ENCODE measurements at places on chromosomes 12 and 14. TPM values are rescaled to one million over a fixed set of nuclear protein-coding genes. Genes with fewer than 3 reads are reported as not detected.
A peak's percentile ranks its signal among the peaks of the same experiment; 100 is the strongest.

NACA gene
- total RNA-seq: 803 TPM

KRT3 gene
- not detected for total RNA-seq

KRT6A gene
- not detected for total RNA-seq

CHPT1 gene
- 20.8 TPM for total RNA-seq

DIO2 gene
- total RNA-seq: not detected

CLEC6A gene
- not detected for total RNA-seq

FSCB gene
- total RNA-seq: not detected

KLHDC1 gene
- 1.1 TPM for total RNA-seq

DNA sequence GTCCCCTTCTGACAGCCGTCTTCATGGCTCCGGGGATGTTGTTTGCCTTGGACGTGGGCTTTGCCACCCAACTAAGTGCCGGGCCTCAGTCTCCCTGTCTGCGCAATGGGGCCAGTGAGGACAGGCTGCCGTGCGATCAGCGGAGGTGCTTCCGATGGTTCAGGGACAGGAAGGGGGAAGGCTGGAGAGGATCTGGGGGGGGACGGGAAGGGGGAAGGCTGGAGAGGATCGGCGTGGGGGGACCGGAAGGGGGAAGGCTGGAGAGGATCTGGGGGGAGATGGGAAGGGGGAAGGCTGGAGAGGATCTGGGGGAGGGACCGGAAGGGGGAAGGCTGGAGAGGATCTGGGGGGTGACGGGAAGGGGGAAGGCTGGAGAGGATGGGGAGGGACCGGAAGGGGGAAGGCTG lies 3.4 kb downstream of the MMP17 start:
- DNase-seq: no peak

DNA sequence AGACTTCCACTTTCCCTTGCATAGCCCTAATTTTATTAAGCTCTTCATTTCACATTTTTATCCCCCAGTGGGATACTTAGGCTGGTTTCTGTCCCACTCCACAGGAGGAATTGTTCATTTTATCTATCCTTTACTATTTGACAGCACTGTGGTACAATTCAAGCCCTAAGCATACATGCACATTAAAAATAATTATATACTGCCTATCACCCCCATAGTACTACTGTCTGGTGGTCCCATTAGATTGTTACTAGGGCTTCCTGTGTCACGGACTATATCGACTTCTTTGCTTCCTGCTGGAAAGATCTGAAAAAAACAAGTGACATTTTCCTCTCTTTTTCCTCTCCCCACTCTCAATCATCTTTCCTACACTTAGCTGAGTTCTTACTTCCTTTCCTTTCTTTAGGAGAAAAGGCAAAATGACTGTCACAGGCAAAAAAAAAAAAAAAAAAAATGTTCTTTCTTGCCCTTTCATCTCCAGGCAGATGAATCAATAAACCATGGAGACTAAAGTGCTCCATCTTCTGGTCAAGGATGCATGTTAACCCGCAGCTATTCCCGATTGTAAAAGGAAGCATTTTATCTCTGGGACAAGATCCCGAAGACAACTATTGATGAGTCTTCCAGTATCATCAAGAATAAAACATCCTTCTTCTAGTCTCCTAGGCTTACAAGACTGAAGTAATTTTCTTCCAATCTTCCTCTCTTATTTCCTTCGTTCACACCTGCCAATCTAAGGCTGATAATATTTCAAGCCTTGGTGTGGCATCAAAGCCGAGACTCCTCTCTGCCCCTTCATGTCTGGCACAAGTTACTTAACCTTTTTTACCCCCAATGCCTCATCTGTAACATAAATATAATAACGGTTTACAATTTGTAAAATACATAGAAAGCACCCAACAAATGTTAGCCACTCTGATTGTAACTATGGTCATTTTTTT lies 94.4 kb upstream of the PLEKHG7 start:
- no peak for DNase-seq

DNA sequence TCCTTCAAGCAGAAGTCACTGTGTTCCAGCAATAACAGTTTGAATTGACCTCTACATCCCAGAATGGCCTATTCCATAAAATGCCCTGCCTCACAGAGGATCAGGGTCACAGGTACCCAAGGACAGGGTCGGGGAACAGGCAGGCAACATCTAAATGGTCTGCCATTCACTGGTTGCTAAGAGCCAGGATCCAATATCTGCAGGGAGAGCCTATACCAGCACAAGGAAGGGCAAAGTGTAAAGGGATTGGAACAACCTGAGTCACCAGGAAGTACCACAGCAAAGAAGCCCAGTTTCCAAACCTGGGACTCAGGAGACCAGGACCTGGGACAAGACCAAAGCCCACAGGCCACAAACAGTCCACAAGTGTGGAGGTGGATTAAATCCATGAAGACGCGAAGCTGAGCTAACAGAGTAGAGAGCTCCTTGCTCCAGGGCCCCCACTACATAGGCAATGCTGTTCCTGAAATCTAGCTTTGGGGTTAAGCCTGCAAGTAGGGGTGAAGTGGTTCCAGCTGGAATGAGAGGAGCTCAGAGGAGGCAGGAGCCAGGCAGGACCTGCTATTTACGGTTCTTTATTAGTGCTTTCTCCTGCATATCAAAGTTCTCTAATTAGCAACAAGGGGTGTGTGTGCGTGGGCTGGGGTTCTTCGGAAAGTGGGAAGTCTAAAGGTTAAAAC lies 274.3 kb downstream of the BCL11B start:
- DNase-seq: peak; percentile 22

GRCh38 chr14:53881161-53881871 lies 75.3 kb downstream of the BMP4 start:
- DNase-seq: no peak

GRCh38 chr14:20802341-20803084 lies at the start of gene RNASE1:
Gene RNASE1, minus strand, starts transcription at chr14:20802844. Its CDS starts 776 bp downstream, at chr14:20802068.
- DNase-seq: no peak

- DNase-seq: no peak
Measured at GRCh38 chr12:25970082-25970481, 11.6 kb downstream of the RASSF8 start.

DNA sequence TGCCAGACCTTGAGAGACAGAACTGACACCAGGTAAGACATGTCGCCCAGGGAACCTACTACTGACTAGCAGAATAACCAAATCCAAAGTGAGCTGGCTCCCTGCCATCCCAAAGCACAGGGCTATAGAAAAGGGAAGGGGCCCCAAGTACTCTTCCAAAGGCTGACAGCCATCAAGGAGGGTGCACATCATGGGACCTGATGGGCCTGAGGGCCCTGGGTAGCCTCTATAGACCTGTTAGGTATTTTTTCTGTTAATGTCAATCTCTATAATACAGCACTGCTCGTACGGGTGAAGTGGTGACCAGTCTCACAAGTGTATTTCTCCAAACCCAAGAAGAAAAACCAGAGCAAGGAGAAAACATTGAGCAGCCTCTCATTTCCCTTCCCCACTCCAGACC lies 171.6 kb downstream of the ITPR2 start:
- no peak for DNase-seq

- DNase-seq: no peak
Measured at GRCh38 chr12:39125566-39125965, 220.2 kb upstream of the CPNE8 start.

- no peak for DNase-seq
Measured at GRCh38 chr14:99972748-99973466, 92.3 kb upstream of the EVL start.

- no peak for DNase-seq
Measured at GRCh38 chr12:45969084-45969483, 21.3 kb downstream of the SCAF11 start.

DNA sequence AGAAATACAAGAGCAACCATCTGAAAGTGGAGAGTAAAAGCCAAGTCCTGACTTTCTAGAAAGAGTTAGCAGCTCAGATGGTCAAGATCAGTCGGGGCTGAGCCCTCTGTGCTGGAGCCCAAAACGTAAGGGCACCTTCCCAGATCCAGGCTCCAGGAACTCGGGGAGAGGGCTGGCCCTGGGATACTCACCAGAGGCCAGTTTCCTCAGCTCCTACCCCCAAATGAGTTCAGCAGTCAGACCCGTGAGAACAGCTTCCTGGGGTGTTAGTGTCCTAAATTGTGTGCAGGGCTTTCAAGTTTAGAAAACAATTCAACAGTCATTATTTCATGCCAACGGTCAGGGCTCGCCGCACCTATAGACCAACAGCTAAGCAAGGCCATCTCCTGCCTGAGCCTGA lies 147.6 kb upstream of the FKBP4 start:
- DNase-seq: no peak

- DNase-seq: no peak
Measured at GRCh38 chr14:72700338-72701236, 193.3 kb downstream of the DPF3 start.

DNA sequence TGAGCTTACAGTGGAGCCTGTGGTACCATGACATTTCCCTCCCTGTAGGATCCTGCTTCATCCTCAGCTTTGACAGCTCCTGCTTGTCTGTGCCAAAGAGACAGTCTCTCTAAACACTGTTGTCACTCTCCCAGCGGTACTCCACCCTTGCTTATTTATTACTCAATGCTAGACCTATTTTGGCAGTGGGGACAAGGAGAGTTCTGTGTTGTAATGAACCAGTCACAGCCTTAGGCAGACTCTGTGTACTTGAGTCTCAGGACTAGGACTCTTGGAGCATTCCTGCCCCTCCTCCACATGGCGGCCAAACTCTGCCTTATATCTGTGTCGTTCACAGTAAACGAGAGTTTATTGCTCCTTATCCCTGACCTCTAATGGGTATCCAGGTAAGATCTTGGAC lies 70.9 kb downstream of the PIK3C2G start:
- no peak for DNase-seq

- no peak for DNase-seq
Measured at GRCh38 chr14:67018720-67019119, 170.5 kb upstream of the GARIN2 start.

- DNase-seq: no peak
Measured at GRCh38 chr14:88029500-88029899, 24.6 kb downstream of the GPR65 start.

DNA sequence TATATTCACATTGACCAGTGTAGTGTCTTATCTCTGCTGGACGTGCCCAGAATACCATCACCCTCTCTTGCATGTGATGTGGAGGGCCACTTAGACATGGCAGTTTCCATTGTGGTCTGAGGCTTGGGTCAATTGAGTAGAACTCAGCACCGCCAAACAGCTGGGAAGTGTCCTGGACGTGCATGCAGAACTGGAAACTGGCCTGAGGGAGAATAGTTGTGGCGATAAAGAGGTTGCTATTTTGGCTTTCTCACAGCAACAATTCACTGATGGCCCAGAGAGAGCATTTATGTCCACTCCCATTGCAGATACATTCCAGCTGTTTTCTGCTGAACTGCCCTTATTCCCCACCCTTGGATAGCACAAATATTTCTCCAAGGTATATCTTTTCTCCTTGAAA lies 210.1 kb upstream of the DAAM1 start:
- DNase-seq: no peak

DNA sequence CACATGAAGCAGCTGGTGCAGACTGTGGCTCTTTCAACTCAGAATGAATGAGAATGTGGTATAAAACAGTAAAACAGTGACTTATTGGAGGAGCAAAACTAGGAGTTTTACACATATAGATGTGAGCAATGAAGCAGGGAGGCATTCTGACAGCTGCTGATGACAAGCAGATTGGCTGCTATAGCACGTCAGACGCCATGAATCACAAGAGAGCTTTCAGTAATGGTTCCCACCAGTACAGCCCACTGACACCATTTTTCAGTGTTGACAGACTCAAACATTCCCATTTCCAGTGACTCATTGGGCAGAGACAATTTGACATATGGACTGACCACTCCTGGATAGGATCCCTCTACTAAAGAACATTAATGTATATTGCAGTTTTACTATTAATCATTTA lies 24.6 kb upstream of the FSCB start:
- no peak for DNase-seq

- DNase-seq: no peak
Measured at GRCh38 chr14:55921511-55921910, 196.7 kb upstream of the PELI2 start.

- peak; percentile 61 for DNase-seq
Measured at GRCh38 chr12:1660304-1661187, 30.3 kb upstream of the ADIPOR2 start.

GRCh38 chr12:53145383-53146260 lies 34.9 kb upstream of the ZNF740 start:
- no peak for DNase-seq

DNA sequence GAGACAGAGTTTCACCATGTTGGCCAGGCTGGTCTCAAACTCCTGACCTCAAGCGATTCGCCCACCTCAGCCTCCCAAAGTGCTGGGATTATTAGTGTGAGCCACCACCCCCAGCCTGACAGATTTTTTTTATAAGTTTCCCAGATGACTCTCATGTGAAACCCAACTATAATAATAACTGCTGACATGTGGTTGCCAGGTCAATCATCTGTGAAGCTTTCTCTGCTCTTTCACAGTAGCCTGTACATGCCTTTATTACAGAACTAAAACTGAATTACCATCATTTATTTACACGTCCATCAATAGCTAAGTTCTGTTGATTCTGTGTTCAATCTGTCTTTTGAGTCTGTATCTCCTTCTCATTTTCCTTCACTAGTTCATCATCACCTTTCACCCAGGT lies 218.5 kb downstream of the RPS29 start:
- no peak for DNase-seq

GRCh38 chr12:32107359-32108267 lies 966 bp downstream of the BICD1 start:
- peak; percentile 43 for DNase-seq

DNA sequence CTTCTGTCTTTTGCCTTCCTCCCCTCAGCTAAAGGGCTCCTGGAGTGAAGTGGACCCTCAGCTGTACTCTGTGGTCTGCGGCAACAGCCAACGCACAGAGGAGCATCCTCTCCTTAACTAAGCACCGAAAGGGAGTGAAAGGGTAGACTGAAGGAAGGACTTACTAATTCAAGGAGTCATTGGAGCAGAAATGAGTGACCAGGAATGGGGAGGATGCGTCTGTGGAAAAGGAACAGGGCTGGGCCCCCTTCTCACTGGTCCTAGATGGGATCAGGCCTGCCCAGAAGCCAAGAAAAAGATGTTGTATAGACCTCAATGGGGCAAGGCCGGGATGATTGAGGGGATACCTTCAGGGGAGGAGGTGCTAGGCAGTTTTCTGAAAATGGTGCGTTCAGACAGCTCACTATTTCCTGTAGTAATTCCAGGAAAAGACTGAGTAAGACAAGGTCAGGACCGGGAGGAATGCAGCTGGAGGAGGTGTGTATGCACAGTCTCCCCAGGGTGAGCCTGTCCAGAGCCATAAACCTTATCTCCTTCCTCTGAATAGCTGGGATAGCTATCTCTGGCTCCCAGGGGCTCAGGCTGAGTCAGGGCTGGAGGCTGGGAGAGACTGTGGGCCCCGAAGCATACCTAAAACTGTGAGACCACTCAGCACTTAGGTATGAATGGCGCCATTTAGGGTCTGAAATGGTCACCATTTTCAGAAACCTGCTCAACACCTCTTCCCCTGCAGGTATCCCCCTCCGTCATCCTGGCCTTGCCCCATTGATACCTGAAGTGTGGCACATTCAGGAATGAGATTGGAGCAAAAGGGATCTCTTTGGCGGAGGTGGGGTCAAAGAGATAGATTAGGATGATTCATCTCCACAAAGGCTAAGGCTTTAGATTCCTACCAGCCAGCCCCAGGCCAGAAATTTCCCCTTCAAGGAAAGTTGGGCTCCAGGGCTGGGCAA lies 20.2 kb upstream of the KRT8 start:
- no peak for DNase-seq
